Activated CD8-positive, alpha-beta memory T cell treated with anti-CD3 and anti-CD28 coated beads for 4 hours (primary cell): ENCODE measurements at places on chromosomes 2 and 18.

GRCh38 chr2:164621764-164622105, 453 bp upstream of the GRB14 start:
- no peak for DNase-seq

DNA sequence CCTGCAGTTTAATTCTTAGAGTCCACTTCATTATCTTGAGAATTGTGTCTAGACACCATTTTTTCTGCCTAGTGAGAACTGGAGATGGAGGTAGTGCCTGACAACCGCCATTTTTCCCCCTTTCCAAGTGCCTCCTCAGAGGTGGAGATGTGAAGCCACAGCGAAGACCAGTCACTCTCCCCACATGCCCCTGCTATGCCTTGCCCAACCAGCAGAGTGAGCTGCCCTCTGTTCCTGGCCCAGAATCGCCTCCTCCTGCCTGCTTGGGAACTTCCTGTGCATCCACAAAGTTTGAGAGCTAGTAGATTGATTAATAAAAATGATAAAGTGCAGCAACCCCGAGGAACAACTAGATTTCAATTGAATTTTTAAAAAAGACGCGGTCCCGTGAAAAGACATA, 123.3 kb downstream of the CLIP4 start:
- no peak for DNase-seq

DNA sequence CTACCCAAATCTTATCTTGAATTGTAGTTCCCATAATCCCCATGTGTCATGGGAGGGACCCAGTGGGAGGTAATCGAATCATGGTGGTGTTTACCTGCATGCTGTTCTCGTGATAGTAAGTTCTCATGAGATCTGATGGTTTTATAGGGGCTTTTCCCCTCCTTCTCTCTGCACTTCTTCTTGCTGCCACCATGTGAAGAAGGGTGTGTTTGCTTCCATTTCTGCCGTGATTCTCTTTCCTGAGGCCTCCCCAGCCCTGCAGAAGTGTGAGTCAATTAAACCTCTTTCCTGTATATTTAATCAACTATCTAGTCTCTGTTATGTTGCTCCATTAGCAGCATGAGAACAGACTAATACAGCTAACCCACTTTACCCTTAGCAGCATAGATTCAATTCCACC, 37.6 kb downstream of the CDC42EP3 start:
- DNase-seq = no peak

GRCh38 chr18:69158944-69159343, 241.7 kb upstream of the DOK6 start:
- no peak for DNase-seq

DNA sequence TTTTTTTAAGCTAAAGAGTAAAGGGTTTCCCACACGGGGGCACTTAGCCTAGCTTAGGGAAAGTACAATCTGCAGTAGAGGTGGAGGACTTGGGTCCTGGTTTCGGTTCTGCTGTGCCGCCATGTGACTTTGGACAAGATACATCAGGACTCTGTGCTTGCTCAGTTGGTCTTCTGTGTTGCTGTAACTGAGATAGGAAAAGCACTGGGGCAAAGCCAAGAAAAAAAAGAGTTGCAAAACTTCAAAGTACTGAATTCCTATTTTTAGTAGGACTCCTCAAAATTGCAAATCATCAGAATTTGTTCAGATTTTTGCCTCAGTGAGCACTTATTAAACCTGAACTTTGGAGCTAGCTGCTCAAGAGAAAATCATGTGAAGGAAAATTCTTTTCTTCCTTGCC, 96.3 kb upstream of the STON1 start:
- no peak for DNase-seq

GRCh38 chr2:111143843-111144198, 23.1 kb downstream of the BCL2L11 start:
- DNase-seq = no peak

DNA sequence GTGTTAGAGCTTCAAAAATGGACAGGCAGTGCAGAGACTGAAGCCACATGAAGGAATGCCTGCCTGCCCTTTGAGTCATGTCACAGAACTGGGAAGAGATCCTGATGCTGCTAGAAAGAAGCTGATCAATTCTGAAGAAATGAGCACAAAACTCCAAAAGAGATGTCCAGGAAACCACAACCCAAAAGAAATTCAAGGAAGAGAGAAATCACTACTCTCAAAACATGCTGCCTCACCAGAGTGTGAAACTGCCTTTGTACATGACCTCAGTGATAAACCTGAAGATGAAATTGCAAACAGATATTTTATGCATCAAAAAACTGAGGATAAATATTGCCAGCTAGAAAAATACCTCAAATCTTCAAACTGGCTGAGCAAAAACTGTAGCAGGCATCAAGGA, 20.5 kb downstream of the USP40 start:
- DNase-seq = no peak

- DNase-seq = no peak
Observed at GRCh38 chr2:175742367-175742766, 259.7 kb downstream of the LNPK start.

- DNase-seq = no peak
Observed at GRCh38 chr2:134508391-134508790, 210.4 kb downstream of the TMEM163 start.

DNA sequence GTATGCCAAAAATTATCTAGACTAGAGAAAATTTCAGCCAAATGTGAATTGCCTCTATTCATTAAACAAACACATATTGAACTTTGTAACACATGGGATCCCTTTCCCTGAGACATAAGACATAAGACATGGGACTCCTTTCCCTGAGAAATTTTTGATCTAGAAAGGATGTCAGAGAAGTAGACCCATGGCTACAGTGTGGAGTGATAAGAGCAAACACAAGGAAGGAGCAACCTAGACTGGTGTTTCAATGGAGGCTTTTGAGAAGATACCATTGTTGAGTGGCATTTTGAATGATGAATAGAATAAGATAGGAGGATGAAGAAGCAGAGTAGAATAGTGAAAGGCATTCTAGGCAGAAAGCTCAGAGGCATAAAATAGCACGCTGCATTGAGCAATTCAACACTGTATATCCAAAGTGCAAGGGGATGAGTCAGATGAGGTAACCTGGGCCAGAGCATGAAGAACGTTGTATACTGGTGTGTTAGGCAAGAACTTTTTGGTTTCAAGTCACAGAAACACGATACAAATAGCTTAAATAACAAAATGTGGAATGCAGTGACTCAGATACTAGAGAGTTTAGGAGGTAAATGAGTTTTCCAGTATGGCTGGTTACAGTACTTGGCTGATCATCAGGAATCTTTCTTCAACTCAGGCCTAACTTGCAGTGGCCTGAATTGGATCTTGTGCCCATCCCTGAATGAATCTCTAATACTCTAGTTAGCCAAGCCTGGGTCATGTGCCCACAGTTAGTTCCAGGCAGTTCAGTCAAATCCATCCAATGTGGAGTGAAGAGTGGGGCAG, 129.8 kb upstream of the TANK start:
- DNase-seq = no peak

DNA sequence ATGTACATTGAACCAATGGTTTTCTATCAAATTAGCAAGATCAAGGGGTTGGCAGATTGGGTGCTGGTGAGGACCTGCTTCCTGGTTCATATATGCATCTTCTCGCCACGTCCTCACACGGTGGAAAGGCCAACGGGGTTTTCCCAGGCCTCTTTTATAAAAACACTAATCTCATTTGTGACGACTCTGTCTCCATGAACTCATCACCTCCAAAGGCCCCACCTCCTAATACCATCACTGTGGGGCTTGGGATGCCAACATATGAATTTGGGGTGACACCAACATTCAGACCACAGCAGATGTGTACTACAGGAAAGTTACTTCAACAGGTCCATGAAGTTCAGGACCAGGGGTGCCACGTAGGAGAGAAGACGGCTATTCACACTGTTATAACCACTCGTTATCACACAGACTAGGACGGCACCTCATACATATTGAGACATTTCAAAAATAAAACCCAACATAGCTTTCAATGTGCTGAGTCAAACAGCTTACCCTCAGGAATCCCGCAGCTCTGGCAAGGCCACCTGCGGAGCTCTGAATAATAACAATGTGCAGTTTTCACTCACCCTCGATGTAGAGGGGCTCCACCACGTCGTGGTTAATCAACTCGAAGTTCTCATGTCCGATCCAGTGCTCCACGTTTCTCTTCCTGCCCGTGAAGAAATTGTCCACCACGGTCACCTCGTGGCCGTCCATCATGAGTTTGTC, 49.3 kb downstream of the UXS1 start:
- DNase-seq = no peak

DNA sequence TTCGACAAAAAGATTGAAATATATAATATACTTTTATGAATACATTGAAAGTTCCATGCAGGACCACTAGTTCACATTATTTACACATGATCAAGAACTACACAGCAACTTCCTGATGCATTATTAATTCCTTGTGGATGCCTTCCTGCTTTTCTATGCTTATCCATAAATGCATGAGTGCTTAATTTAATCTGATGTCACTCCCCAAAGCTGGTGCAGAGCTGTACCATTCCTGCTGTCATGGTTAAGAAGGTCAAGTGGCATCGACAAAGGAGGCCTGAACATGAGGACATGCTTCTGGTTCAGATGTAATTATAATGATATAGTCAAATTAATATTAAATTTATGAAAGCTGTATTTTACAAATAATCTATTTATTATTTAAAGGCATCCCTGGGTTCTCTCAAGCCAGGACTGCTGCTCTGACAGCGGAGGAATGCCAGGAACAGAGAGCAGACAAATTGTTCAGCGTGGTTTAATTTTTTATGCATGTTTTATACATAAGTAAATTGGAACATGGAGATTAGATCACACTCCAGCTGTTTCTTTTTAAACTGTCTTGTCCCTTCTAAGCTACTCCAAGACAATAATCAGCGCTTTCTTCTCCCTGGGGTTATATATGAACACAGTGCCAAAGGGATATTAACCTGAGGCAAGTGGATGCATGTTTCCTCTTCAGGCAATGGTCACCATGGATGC, 307.3 kb upstream of the CNTNAP5 start:
- DNase-seq = no peak

GRCh38 chr2:35461406-35461805, 894.2 kb upstream of the CRIM1 start:
- DNase-seq = no peak

DNA sequence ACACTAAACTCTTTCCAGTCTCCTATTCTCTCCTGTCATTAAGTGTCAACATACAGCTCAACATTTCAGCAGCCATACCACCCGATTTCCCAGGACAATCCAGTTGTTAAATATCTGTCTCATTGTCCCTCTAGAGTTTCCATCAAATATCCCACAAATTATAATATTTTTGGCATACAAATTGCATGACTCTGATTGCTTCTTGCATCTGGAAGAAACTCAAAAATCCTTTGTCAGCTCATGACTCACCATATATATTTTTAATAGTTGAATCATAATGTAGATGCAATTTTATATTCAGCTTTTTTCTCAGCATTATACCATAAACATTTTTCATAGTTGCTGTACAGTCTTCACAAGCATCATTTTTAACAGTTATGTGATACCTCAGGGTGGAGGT, 7.2 kb downstream of the SLC30A3 start:
- DNase-seq = no peak

DNA sequence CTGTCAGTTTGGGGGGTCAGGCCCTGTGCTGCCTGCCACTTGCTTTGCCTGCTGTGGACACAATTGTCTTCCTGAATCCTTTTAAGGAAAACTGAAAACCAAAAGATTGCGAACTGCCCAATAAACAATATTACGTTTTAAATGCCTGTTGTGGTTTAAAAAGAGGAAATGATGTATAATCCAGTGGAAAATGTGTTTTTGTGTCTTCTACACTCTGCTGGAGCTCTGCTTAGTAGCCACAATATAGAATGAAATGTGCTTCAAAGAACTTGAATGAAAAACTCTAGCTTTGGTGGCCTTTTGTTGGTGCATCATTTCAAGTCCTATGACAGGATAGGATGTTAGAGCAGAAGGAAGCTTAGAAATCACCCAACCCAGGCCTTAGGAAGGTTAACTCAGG, 23.2 kb upstream of the CABYR start:
- no peak for DNase-seq

DNA sequence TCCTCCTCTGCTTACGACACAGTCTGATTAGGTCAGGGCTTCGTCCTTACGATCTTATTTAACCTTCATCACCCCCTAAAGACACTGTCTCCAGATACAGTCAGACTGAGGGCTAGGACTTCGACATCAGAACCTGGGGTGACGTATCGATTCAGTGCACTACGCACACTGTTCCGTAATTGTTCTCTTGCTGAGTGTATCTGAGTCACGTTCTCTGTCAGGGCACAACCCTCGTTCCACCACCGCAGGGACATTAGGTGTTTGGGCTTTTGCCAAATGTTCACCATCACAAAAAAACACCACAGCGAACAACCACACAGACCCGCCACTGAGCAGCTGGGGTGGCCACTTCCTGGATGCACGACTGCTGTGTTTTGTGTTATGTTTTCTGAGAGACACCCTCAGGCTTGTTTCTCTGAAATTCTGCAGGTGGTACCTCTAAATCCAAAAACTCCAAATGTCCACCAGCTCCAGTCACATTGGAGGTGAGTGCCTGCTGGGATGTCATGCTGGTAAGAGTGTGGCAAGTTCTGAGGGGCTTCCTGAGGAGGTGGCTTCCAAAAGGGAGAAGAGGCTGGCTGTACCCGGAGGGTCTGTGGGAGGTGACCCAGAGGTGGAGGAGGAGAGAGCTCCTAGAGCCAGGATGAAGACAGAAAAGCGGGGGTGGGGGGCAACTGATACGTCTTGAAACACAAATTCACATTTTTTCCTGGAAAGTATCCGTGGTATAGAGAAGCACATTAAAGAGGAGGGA, 66.6 kb downstream of the ADNP2 start:
- DNase-seq = peak; percentile 40

DNA sequence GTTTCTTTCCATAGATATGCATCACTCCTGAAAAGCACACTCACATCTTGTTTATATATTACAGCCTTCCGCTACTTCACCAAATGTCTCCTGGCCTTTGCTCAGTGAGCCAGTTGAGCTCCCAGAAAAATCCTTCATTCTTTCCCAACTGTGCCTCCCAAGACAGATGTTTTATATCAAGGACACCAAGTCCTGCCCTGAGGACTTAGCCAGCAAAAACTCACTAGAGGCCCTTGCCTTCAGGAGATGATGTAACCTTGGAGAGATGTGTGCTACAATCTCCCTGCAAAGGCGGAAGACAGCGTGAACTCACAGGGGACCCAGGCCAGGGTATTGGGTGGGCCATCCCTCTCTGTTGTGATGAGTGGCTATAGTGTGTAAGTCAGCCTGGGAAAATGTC, 86.1 kb upstream of the CTAGE1 start:
- DNase-seq = no peak

DNA sequence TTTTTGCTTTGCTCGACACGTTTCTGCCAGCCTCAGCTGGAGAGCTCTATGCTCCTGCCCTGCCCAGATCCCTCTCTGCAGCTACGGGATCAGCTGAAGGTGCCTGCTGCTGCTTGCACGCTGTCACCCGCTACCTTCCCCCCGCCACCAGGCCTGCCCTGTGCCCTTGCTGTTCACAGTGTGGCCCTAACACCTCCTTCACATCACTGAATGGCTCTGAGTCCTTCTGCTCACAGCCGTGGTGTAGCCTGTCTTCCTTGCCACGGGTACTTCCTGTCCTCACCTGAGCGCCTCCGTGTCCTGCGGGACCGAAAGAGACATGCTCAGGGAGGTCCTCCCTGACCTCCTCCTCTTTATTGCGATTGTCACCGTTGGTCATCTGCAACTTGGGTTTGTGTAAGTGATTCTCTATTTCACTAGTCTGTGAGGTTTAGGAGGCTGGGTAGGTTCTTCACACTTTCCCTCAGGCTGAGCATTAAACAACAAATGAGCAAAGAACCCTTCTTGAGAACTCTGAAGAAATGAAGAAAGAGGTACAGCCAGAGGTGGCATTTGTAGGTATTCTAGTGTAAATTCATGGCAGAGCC, 127.5 kb downstream of the NCK2 start:
- DNase-seq = no peak
